ENCODE measurements at places on chromosomes 6 and 20.

DNA sequence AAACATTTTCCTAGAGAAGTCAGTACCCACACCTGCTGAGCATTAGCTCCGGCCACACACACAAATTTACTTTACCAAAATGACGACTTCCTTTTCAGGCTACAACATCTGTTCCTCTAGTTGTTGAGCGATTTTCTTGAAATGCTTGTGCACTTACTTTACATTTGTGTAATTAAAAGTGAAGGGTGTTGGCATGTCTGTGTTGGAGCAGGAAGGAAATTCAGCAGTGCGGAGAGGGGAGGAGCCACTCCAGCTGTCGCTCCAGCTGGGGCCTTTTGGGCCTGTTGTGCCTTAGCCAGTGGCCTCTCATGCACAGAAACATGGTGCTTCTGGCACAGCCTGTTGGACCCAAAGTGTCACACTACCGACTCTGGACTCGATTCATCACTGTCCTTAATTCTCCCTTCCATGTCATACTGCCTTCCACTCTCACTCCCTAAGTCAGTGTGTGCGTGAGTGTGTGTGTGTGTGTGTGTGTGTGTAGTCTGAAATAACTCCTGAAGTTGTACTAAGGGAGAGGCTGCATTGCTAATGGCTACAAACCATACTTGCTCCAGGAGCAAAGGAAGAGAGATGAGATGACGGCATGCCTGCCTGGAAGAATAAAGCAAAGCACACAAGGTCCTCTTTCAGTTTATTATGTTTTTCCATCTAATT, 191.8 kb upstream of the ARG1 start:
- no peak for DNase-seq

GRCh38 chr6:76644231-76644630, 571.8 kb upstream of the IMPG1 start:
- no peak for DNase-seq

- DNase-seq: no peak
These were observed 59.9 kb downstream of the GMDS start for GRCh38 chr6:2185466-2185865.

- DNase-seq: no peak
These were observed 35.3 kb downstream of the FRK start for GRCh38 chr6:116025405-116025804.

- no peak for DNase-seq
These were observed 106.5 kb downstream of the ATP9A start for GRCh38 chr20:51661609-51662178.

- no peak for DNase-seq
These were observed 16.0 kb downstream of the UQCC1 start for GRCh38 chr20:35395728-35396127.

- DNase-seq: no peak
These were observed 22.4 kb upstream of the SNX9 start for GRCh38 chr6:157800420-157801237.
